H54 (cell line): ENCODE measurements at places on chromosomes 6 and 20.

DNA sequence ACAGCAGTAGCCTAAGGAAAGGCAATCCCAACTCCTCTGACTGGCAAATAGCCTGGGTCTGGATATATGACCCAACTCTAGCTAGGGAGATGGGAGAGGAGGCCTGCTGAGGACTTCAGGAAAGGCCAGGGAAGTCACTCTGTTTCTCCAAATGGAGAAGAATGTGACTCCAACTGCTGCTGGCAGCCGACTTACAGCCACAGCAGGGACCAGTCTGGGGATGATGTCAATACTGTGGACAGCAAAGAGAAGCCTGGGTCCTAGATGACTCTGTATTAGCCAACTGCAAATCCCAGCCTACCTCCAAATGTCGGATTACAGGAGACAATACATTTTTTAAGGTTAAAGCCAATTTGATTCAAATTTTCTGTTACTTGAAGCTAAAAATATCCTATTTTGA lies 232.6 kb downstream of the FOXC1 start:
- DNase-seq: no peak

DNA sequence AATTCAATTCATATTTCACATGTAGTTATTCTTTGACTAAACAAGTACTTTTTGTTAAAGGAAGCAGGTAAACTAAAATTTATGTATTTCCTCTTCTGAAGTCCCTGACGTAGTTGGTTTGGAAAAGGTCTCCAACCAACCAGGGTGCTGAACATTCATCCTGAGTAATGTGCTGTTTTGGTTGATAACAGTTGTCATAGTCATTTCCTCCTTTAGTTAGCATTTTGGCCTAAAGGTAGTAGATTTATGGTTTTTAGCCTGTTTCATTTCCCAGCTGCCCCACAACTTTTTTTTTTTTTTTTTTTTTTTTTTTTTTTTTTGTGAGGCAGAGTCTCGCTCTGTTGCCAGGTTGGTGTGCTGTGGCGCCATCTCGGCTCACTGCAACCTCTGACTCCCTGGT lies 382.8 kb upstream of the FLRT3 start:
- DNase-seq: no peak

DNA sequence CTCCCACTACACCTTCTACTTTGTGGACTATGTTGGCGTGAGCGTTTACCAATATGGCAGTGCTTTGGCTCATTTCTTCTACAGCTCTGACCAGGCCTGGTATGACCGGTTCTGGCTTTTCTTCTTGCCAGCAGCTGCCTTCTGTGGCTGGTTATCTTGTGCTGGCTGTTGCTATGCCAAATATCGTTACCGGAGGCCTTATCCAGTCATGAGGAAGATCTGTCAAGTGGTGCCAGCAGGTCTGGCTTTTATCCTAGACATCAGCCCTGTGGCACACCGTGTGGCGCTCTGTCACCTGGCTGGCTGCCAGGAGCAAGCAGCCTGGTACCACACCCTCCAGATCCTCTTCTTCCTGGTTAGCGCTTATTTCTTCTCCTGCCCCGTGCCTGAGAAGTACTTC lies 16.5 kb upstream of the EFHC1 start:
- DNase-seq: no peak

GRCh38 chr20:25865715-25866656 lies 169.3 kb upstream of the ZNF337 start:
- peak; percentile 45 for DNase-seq

- no peak for DNase-seq
Measured at GRCh38 chr6:149014631-149015534, 268.1 kb downstream of the UST start.

DNA sequence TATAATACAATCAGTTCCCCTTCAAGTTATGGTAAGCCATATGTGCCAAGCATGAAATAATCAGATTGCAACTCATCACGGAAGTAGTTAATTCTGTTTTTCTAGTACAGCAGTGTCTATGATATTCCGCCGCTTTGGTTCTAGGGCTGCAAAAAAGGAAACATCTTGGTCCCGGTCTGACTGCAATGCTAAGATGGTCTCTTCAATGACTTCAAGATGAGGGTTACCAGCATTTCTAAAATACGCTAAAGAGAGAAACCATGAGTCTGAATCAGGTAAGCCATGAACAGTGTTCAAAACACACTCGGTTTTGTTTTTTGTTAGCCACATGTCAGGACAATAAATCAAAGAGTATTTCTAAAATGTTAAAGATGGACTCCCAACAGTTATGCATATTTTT lies 3.2 kb upstream of the ANKRD60 start:
- DNase-seq: no peak

DNA sequence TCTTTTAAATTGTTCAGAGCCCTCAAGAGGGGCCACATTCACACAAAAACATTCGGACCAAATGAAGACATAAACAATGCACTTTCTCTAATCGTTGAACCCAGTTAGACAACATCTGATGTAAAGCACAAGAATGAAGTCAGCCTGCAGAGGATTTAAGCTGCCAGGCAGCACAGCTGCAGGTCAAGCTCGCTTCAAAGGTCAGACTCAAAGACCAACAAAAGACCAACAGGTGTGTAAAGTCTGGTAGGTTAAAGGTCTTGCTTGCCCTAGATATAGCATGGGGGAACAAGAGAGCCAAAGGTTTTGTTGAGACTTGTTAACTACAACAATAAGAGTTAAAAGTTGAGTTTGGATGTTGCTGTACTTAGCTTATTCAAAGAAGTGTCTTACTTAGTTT lies 26.7 kb upstream of the MYLIP start:
- no peak for DNase-seq
